ENCODE measurements at places on chromosomes 7 and 10.

GRCh38 chr10:110042181-110042580 is 34.4 kb downstream of the ADD3 start:
- DNase-seq, result no peak

DNA sequence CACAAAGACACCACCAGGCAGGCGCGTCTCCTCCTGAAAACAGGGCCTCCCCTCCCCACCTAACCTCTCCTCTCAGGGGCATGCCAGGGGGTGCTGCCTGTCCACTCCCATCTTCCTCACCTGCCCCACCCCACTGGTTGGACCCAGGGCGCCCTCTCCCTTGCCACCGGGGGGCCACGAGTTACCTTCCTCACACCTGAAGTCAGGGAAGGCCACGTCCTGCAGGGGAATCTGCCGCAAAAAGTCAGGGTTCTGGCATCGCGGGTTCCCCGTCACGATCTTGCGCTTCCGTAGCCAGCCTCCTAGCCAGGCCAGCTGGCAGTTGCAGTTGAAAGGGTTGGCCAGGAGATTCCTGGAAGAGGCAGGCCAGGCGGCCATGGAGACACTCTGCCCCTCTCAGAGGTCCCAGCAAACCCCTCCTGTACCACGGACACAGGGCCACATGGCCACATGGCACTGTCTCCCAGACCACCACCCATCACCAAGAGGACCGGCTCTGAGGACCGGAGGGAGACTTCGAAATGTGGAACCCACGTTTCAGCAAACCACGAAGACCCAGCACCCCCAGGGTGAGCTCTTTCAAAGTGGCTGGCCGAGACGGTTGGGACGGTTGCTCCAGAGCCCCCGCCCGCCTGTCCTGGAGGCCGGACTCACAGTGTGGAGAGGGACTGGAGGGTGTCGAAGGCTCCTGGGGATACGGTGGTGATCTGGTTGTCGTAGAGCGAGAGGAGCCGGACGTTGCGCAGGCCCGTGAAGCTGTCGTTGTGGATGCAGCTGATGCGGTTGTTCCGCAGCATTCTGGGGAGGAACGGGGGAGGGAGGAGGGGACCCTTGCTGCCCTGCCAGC is 142.8 kb downstream of the SLIT1 start:
- no peak for DNase-seq

DNA sequence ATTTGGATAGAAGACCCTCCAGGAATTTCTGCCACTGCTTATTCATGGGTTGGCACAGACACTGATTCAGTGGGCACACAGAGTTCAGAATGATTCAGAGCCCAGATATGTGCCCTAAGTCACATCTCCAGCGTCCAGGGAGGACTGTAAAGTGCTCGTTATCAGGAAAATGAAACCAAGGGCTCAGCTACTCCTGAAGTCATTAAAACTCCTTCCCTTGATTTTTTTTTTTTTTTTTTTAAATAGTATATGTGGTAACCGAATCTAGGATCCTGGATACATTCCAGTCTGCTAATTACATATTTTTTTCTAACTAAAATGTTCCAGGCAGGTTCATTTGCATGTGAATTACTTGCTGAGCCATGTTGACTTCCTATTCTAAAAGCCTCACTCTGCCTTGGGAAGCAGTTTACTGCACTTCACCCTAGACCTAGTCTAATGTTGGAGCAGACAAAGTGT is 34.7 kb downstream of the MET start:
- no peak for DNase-seq

- DNase-seq, result no peak
Measured at GRCh38 chr10:2716596-2716995, 350.8 kb upstream of the PFKP start.

GRCh38 chr7:109844362-109844761 is 1246.6 kb upstream of the LRRN3 start:
- DNase-seq, result no peak

GRCh38 chr7:87875151-87876039 is 765 bp downstream of the SLC25A40 start:
- no peak for DNase-seq

DNA sequence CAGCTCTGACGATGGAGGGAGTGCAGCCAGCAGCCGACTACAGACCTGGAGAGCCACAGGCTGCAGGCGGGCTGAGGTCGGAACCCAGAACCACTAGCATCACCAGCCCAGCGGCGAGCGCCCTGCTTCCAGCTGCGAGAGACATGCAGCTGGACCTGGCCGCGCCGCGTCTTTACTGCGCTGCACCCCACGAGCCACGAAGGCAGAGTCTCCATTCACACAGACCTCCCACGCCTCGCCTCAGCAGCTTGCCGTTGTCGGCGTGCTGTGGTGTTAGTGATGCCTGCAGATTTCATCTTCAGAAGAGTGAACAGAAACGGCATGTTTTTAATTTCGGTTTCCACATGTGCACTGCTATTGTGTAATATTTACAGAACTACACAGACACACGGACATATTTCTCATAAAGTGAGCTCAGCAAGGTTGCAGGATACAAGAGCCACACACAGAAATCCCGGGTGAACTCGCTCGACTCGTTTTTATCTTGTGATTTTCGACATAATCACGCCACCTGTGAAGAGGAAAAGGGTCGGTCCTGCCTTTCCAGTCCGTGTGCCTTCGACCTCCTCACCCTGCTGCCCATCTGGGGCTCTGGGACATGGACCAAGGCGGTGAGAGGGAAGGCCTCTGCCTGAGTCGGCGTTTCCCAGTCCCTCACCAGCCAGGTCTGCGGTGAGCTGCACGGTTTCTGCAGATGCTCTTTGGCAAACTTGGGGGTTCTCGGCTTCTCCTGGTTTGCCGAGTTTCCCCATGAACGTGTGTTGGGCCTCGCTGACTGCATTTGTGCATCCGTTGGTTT is 252.2 kb downstream of the ELFN1 start:
- no peak for DNase-seq

DNA sequence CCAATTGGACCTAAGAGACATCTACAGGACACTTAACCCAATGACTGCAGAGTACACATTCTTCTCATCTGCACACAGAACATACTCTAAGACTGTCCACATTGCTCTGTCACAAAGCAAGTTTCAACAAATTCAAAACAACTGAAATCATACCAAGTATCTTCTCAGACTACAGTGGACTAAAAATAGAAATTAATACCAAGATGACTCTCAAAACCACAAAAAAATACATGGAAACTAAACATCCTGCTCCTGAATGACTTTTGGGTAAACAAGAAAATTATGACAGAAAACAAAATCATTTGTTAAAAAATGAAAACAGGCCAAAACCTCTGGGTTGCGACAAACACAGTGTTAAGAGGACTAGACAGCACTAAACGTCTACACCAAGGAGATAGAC is 24.5 kb downstream of the SNX13 start:
- DNase-seq, result no peak

DNA sequence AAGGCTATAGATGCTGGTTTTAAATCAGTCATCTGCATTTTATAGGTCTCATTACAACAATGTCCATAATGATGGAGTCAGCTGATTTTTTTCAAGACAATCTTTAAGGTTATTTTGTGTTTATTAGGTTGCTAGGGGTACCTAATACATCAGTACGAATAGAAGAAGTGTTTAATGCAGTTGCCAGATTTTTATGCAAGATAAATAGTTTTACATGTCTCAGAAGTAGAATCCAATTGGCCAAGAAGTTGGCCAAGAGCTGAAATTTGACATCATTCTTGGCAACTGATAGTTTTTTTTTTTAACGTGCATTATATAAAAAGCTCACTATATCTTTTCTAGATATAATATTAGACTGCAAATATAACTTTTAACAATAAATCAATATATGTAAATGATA is 208.5 kb downstream of the TRIL start:
- DNase-seq, result no peak

- no peak for DNase-seq
Measured at GRCh38 chr7:40608321-40609075, 473.7 kb downstream of the SUGCT start.

- no peak for DNase-seq
Measured at GRCh38 chr7:37683246-37684120, at the start of gene GPR141. Gene GPR141, plus strand, starts transcription at chr7:37683766. Its CDS starts 56,628 bp downstream, at chr7:37740394.

- DNase-seq, result no peak
Measured at GRCh38 chr7:81776948-81777630, 7.2 kb upstream of the HGF start.

- DNase-seq, result no peak
Measured at GRCh38 chr7:22140578-22140977, 194.9 kb upstream of the CDCA7L start.

GRCh38 chr7:95986178-95986764 is 213.9 kb downstream of the DYNC1I1 start:
- DNase-seq, result no peak

GRCh38 chr7:132130497-132130896 is 445.8 kb downstream of the PLXNA4 start:
- no peak for DNase-seq

DNA sequence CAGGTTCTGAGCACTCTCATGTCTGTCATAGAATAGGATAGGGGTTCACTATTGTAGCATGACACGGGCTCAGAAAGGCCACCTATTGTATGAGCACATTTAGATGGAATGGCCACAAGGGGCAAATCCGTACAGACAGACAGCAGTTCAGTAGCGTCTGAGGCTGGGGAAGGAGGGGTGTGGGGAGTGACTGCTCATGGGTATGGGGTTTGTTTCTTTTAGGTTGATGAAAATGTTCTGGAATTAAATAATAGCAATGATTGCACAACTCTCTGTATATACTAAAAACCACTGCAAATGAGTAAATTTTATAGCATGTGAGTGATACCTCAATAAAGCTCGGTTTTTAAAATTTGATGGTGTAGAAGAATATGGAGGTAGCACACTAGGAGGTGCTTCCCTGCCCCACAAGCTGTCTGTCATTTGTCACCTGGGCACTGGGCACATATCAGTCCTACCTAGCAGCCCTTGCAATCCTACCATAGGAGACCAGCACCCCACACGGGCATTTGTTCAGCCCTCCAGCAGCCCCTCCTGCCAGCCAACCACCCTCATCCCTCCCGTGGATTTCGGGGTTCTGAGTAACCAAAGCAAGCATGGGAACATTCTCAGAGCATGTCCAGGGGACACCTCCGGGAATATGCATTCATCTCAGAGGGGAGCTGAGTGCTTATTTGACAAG is 35.2 kb downstream of the KCNMA1 start:
- DNase-seq, result no peak

GRCh38 chr7:159370-160270 is 32.8 kb upstream of the FAM20C start:
- no peak for DNase-seq

GRCh38 chr7:33789871-33790630 is 115.3 kb upstream of the BMPER start:
- DNase-seq, result no peak

DNA sequence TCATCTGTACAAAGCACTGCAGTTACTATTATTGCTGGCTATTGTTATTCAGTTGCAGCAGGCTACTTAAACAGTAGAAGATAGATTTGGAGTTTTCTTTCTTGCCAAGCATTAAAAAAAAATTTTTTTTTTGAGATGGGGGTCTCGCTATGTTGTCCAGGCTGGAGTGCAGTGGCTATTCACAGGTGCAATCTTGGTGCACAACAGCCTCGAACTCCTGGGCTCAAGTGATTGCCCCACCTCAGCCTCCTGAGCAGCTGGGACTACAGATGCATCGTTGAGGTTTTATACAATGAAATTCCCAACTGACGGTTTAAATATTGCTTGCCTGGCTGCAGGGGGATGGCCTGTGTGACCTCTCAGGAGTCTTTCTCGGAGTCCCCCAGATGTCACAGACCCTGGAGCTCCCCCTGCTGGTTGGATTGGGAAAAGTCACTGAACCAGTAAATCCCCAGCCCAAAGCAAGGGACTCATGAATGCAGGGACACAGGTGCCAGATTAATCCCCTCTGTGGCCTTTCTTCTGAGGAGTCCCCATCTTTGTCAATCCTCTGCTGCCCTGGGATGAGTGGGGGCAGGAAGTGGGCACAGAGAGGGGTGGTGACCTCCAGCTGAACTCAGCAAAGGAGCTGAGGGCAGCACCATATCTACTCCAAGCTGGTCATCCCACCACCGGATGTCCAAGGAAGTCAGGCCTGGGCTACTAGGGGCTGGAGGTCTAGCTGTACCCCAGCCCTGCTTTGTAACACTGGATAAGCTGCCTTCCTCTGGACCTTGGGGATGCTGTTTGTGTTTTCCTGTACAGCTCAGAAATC is 149.6 kb downstream of the C10orf105 start:
- no peak for DNase-seq

GRCh38 chr7:71349682-71350481 is 217.9 kb downstream of the GALNT17 start:
- no peak for DNase-seq

Data from esophagus squamous epithelium (tissue), 5 donors.